ENCODE measurements at places on chromosomes 11 and 22.
A peak's percentile ranks its signal among the peaks of the same experiment; 100 is the strongest.

DNA sequence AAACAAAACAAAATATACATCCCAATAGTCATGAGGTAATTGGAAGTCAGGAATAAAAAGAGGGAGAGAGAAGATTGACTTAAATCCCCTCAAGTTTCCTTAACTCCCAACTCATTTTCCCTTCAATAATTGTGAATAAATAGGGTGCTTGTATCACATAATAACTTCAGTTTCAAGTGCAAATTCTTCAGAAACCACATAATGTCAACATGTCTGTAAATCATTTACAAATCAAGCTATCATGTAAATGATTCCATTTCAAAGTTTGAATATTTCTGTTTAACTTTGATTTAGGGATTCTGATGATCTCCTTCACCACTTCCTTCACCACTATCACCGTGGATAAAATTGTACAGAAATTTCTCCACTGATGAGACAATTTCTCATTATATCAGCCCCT, 23.2 kb downstream of the CASP5 start:
- no peak for DNase-seq

DNA sequence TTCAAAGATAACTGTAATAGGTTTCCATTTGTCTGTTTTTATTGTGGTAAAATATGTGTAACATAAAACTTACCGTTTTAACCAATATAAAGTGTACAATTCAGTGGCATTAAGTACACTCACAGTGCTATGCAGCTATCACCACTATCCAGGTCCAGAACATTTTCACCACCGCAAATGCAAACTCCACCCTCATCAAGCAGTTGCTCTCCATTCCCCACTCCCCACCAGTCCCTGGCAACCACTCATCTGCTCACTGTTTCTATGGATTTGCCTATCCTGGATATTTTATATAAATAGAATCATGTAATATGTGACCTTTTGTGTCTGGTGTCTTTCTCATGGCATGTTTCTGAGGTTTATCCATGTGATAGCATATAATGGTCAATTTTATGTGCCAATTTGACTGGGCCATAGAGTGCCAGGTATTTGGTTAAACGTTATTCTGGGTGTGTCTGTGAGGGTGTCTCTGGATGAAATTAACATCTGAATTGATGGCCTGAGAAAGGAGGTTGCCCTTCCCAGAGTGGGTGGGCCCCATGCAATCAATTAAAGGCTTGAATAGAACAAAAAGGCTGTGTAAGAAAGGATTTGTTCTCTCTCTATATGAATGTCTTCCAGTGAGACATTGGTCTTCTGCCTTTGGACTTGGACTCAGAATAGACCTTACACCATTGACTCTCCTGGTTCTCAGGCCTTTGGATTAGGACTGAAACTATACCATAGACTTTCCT, 17.2 kb upstream of the SMCO4 start:
- DNase-seq, result no peak

DNA sequence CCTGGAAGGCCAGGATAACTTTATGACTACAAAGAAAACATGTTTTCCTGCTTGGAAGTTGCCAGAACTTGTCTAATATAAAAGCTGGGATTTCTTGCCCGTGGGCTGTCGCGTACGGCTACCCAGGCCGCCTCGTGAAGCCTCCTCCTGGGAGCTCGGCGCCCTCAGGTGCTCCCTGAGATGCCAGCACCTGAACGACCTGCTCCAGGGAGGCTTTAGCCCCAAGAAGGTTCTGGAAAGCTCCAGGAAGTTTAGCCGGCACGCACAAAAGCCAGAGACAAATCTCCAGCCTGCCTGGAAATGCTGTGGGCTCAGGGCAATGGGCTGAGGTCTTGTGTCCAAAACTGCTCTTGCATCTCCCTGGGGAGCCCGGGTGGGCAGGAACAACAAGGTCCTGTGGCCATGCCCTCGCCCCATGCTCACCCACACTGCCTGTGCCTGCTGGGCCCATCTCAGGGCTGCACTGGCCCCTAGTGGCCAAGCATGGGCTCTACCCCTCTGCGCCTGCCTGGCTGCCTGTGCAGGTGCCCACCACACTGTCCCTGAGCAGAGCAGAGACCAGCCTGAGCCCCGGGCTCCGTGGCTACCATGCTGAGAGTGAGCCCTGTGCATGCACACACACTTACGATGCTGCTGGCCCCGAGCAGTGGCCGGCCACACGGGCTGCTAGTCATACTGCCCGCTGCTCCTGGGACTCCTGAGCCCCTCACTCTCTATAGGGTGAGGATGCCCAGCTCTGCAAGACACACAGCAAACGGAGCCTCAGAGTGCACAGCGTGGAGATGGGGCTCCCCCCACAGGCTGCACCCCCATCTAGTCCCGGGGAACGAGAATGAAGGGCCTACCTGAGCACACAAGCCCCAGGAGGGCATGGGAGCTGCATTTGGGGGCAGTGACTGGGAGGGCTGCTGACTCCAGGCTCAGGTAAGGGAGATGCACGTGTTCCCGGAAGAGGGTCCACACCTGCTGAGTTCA, 4.9 kb upstream of the CELSR1 start:
- peak; percentile 87 for DNase-seq

GRCh38 chr11:114284021-114284420, 12.2 kb upstream of the NNMT start:
- DNase-seq, result no peak

DNA sequence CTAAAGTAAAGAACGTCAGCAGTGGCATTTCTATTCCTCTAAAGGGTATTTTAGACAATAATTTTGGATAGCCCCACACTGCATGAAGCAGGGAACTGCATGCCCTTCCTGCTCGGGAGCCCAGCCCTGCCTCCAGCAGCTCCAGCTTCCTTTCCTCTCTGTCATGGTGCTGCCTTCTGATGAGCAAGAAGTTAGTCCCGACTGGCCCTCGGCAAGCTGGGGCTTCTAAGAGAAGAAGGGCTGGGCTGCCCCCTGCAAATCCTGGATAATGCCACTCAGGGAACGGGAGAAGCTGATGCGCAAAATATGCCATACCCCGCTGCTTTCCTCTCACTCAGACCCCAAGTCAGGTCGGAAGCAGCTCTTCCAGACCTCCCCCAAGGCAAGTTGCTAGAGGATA, 296.4 kb downstream of the ETS1 start:
- no peak for DNase-seq

DNA sequence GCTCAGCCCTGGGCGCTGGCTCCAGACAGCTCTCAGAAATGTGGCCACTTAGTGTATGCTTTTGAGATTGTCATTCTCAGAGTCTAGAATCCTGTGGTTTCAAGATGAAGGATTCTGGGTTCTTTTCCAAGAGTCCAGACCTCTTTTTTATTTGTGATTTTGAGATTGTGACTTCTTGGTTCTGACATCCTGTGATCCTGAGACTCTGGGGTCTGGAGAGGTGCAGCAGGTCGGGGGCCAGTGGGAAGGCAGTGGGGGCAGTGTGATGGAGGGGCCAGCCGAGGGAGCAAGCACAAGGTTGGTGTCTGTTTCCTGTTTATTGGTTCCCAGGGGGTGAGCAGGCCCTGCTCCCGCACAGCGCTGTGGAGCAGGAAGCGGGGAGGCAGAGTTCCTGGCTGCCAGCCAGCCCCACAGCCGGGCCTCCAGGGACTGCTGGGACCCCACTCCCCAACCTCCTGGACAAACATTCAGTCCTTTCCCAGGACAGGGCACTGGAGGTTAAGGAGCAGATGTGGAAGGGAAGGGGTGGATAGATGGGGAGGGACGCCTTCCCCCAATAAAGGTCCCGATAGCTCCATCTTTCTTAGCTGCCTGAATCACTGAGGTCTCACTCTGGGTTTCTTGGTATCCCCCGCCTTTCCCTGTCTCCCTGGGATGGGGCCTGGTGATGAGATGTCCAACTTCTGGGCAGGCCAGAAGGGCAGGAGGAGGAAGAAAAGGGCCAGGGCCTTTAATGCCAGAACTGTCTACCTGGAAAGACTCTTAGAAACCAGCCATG, 13.7 kb downstream of the ARHGEF17 start:
- no peak for DNase-seq
